ENCODE measurements at places on chromosomes 6 and 20.
A peak's percentile ranks its signal among the peaks of the same experiment; 100 is the strongest.

- no peak for DNase-seq
Measured at GRCh38 chr6:130244728-130245127, 22.0 kb upstream of the SAMD3 start.

DNA sequence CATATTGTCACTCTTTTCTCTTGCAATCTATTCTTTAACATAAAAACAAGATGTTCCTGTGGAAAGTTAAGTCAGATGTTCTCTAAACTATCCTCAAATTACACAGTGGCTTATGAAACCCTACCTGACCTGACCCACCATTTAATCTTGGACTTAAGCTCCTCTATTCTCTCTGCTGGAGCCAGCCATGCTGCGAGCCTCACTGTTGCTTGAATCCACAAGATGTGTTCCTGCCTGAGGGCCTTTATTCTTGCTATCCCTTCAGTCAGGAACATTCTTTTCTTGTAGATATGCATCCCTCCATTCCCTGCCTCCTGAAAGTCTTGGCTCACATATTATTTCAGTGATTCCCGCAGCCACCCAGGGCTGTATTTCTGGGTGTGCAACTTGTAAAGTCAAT is 283.2 kb downstream of the EPHA7 start:
- no peak for DNase-seq

- DNase-seq = no peak
Measured at GRCh38 chr6:110609101-110609500, 132.7 kb upstream of the SLC22A16 start.

DNA sequence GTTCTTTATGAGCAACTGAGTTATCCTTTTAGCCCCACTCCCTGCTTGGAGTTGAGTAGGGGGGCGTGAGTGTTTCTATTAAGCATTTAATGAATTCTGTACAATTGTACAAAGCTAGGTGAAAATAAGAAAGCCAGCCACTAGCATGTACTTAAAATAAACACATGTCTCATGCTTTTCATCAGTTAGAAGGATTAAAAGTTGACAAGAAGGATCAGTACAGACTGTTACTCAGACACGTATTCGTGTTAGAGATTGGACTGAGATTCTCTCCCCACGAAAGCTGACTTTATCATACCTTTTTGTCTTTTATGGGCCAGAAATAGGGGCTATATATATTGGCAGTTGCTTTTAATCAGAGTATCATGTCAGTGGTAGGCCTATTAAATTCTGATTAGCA is 1.7 kb downstream of the HSF2 start:
- no peak for DNase-seq

- no peak for DNase-seq
Measured at GRCh38 chr6:129661536-129662405, 48.2 kb downstream of the ARHGAP18 start.

GRCh38 chr6:6711832-6712448 is 123.4 kb downstream of the LY86 start:
- no peak for DNase-seq

GRCh38 chr20:16020971-16021370 is 552.3 kb downstream of the KIF16B start:
- peak; percentile 74 for DNase-seq

- DNase-seq = peak; percentile 30
Measured at GRCh38 chr6:144349690-144350527, 64.8 kb downstream of the UTRN start.

Data from myocyte (in vitro differentiated cells).